NCI-H2029 (cell line): ENCODE measurements at places on chromosomes 1 and 21.

GRCh38 chr1:244709076-244709475 lies 56.1 kb downstream of the DESI2 start:
- DNase-seq, result no peak

DNA sequence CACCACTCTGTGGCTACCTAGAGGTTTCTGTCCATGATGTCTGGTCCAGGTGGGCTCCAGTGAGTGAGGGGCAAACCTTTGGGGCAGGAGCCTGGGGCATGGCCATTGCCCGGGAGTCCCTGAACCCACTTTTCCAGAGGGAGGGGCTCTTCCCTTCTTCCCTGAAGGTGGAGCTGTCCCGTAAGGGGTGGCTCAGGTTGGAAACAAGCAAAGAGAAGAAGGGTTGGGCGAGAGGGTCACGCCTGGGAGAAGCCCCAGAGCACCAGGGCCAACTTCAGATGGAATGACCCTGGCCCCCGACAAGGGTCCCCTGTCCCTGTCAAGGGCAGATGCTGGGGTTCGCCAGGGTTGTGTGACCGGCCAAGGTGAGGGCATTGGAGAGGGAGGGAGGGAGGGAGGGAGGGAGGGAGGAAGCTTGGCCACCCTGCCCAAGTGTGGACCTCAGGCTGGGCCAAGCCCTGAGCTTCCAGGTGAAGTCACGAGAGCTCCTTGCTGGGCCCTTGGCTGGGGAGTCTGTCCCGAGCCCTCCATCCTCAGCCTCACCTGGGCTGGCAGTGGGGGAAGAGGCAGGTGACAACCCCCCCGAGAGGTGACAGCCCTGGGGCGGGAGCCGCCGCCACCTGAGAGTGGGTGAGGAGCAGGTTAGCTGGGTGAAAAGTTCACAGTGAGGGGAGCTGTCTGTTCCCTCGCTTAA lies 69.6 kb downstream of the DHRS3 start:
- DNase-seq, result no peak

DNA sequence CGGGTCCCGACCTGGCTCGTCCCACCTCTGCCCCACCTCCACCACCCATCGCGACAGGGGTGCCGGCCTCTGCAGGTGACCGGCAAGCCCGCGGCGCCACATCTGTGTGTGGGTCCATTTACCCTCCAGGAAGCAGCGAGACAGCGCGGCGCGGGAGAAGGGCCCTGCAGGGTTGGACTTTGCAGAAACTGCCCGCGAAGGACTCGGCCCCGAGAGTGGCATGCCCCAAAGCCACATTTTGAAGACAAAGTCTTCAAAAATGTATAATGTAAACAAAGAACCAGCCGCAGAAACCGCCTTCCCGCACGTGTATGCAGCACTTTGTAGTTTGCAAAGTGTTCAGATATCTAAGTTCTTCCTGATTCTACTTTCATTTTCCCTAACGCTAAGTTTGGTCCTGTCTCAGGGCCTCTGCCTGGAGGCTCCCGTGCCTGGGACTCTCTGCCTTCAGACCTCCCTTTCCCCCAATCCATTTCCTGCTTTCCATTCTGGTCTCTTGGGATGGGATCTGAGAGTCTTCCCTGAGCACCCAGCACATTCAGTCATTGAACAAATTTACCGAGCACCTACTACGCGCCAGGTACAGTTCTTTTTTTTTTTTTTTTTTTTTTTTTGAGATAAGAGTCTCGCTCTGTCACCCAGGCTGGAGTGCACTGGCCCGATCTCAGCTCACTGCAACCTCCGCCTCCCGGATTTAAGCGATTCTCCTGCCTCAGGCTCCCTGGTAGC lies 524 bp upstream of the TMCO4 start:
- peak; percentile 42 for DNase-seq

DNA sequence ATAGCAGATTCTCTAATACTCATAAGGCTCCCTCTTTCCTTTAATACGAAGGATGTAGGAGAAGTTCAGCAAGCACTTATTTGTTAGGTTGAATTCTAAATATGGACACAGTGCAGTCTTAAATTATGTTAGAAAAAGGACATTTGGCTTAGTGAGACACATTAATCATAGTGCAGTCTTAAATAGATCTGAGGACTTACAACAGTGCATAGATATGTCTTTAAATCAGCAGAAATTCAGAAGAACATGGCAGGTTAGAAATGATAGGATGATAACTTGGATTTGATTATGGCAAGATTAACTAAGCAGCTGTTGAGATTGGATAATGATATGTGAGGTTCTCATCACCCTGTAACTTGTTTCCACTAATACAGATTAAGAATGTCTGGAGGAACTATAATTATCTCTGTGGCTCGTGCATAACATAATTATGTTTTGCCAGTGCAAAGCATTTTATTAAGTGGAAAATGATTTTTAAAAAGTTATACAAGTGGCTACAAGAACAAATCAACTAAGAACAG lies 485.9 kb downstream of the USP25 start:
- no peak for DNase-seq

- no peak for DNase-seq
Observed at GRCh38 chr1:5904551-5904950, 87.7 kb downstream of the NPHP4 start.

DNA sequence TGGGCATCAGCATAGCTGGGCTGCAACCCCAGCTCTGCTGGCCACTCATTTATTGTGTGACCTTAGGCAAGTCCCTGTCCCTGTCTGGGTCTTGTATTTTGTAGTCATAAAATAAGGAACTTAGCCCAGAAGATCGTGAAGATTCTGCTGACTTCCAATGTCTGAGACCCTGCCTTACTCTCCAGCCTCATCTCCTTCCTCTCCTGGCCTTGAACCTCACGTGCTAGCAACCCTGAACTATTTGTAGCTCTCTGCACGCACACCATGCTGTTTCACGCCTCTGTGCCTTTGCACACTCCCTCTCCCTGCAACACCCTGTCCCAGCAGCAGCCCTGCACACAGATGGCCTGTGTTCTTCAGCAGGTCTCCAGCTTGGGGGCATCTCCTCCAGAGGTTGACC lies 121.1 kb downstream of the LACTBL1 start:
- DNase-seq, result no peak

DNA sequence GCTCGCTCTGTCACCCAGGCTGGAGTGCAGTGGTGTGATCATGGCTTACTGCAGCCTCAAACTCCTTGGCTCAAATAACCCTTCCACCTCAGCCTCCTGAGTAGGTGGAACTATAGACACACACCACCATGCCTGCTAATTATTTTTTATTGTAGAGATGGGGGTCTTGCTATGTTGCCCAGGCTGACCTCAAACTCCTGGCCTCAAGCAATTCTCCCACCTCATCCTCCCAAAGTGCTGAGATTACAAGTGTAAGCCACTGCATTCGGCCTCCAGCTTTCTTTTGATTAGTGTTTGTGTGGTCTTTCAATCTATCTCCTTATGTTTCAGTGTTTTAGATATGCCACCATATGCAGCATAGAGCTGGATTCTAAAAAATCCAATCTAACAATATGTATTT lies 19.9 kb upstream of the CSF3R start:
- DNase-seq, result no peak

DNA sequence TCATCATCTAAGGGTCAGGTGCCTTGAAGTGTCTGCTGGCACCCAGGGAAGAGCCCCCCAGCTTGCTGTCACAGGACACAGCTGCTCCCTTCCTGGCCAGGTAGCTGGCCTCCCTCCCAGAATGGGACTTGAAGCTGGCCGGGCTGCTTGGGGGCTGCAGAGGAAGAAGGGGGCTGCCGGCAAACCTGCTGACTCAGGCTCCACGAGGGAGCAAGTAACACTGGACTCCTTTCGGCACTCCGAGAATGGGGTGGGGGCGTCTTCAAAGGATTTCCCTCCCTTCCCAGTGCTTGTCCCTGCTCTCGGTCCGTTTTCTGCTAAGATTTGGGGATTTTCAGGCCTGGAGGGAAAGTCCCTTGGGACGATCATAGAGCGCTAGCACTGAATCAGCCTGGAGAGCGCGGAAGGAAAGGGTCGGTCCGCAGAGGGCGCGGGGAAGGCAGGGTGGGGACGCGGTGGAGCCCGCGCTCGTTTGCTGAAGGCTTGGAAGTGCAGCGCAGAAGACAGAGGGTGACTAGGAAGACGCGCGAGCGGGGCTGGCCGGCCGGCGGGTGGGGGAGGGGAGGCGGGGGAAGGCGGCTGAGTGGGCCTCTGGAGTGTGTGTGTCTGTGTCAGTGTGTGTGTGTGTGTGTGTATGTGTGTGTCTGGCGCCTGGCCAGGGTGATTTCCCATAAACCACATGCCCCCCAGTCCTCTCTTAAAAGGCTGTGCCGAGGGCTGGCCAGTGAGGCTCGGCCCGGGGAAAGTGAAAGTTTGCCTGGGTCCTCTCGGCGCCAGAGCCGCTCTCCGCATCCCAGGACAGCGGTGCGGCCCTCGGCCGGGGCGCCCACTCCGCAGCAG lies at the start of gene CSF1:
CSF1 (plus strand) TSS at position 727 of the 840 bp plus-strand sequence. CDS start 175 bp downstream, outside the sequence.
- no peak for DNase-seq

DNA sequence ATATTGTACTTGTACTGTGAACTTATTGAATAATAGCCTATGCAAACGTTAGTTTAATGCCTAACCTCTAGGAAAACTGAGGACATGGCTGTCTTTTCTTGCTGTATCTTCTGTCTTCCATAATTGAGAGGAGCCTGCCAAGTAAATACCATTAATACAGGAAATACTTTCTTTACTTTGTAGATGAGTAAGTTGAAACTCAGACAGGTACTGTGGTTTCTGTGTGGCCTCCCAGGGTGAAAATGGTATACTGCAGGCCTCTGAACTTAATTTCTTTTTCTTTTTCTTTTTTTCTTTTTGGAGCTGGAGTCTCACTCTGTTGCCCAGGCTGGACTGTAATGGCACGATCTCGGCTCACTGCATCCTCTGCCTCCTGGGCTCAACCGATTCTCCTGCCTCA lies 208.8 kb upstream of the ADGRL4 start:
- DNase-seq, result no peak

DNA sequence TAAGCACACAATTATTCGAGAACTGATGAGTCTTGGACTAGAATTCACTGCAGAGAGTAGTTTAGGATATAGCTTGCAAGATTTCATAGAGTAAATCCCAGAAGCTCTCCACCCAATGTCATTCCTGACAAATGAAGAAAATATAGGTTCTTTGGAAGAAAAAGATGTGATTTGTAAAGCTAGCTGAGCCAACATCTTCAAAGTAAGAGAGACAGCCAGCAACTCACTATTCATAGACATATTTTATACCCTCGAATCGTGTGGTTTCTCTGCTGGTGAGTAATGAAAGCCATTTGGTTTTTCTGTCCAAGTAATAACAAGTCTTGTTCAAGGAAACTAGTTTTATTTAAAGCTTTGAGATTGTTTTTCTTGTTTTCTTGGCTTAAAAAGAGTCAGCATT lies 165.7 kb upstream of the SYT6 start:
- no peak for DNase-seq

- DNase-seq, result no peak
Observed at GRCh38 chr21:43590194-43590593, 69.1 kb downstream of the HSF2BP start.

DNA sequence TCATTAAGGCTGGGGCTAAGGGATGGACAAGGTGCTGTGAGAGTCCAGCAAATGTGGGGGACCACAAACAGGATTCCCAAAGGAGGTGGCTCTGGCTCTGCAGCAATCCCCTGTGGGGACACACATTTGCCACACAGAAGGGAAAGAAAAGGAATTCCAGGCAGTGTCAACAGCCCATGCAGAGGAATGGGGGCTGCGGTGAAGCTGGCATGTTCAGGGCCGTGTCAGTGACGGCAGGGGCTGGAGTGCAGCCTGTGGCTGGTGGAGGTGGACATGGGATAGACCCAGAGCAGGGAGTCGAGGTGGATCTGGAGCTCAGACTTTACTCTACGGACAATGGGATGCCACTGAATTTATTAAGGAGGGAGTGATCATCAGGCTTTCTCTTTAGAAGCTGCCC lies 183.2 kb downstream of the TRABD2B start:
- DNase-seq, result no peak

DNA sequence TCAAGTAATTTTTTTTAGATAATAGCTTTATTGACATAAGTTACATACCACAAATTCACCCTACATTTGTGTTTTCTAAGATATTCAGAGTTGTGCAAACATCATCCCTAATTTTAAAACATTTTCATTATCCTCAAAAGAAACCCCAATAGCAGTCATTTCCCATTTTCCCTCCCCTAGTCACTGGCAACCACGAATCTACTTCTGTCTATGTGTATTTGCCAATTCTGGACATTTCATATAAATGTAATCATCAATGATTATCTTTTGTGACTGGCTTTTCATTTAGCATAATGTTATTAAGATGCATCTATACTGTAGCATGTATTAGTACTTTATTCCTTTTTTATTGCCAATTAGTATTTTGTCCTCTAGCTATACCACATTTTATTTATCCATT lies 88.8 kb upstream of the SLFNL1 start:
- no peak for DNase-seq

GRCh38 chr21:43728467-43729390 lies 9.8 kb downstream of the PDXK start:
- peak; percentile 75 for DNase-seq

GRCh38 chr1:79792219-79792930 lies 785.8 kb upstream of the ADGRL4 start:
- no peak for DNase-seq

DNA sequence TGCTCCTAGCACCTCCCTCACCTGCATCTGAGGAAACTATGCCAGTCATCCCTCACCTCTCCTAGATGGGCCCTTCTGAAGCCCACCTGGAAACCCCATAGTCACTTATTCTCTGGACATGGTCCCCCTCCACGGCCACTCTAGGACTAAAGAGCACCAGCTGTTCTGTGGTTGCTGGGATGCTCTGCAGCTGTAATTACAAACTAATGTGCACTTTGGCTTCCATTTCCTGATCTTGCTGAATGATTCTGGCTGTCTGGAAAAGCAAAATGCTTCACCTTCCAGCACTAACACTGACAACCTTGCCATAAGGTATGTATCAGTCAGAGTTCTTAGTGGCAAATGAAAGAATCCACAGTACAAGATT lies 48.7 kb upstream of the PSEN2 start:
- no peak for DNase-seq

DNA sequence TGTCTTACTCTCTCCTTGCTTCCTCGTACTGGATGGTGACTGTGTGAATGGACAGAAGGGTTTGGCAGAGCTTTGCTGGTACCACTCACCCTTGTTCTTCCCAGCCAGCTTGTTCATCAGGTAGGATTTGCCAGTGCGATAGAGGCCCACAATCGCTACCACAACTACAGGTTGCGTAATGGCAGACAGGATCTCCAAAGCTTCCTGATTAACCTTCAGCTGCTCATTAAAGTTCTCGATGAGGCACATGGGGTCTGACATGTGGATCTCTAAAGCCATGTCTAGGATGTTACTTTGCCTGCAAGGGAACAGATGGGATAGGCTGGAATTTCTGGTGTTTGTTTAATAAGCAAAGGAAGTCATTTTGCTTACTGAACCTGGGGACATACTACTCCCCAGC lies 3.4 kb downstream of the GBP5 start:
- DNase-seq, result no peak

- peak; percentile 98 for DNase-seq
Observed at GRCh38 chr1:230978491-230979388, at the start of the genes ARV1 and TTC13. Gene ARV1, plus strand, starts transcription at chr1:230979094. Its CDS starts 12 bp downstream, at chr1:230979106. Gene TTC13, minus strand, starts transcription at chr1:230978861. Its CDS starts 31 bp downstream, at chr1:230978830.

GRCh38 chr1:39142401-39143060 lies 62.0 kb upstream of the MACF1 start:
- peak; percentile 100 for DNase-seq

GRCh38 chr1:173257805-173258204 lies 50.7 kb upstream of the TNFSF4 start:
- DNase-seq, result no peak

- no peak for DNase-seq
Observed at GRCh38 chr1:99764909-99765308, 1.5 kb downstream of the FRRS1 start.

GRCh38 chr1:230865062-230865817 lies 3.1 kb downstream of the C1orf198 start:
- DNase-seq, result peak; percentile 31

- peak; percentile 57 for DNase-seq
Observed at GRCh38 chr1:246506674-246507481, at the start of gene SMYD3. Gene SMYD3, minus strand, starts transcription at chr1:246507279.

- DNase-seq, result no peak
Observed at GRCh38 chr1:212635141-212635631, 26.6 kb downstream of the ATF3 start.
